ENCODE measurements at places on chromosomes 1 and 21. TPM values are rescaled to one million over a fixed set of nuclear protein-coding genes. Genes with fewer than 3 reads are reported as not detected.

- H3K27me3 ChIP-seq = no peaks in the 10 kb centered on the region
- peaks cover 83% of the 10 kb centered on the region for H3K4me1 ChIP-seq
- H3K36me3 ChIP-seq = no peaks in the 10 kb centered on the region
- peak overlapping the region; percentile 54 for H3K27ac ChIP-seq
- DNase-seq = no peak
Measured at GRCh38 chr1:54347955-54348699, 58.1 kb downstream of the SSBP3 start.

GRCh38 chr1:119340861-119341261, 27.7 kb upstream of the HAO2 start:
- peaks cover 9% of the 10 kb centered on the region for H3K27me3 ChIP-seq
- no peak overlapping the region for H3K27ac ChIP-seq
- no peaks in the 10 kb centered on the region for H3K36me3 ChIP-seq
- H3K4me1 ChIP-seq = no peaks in the 10 kb centered on the region

GRCh38 chr21:28196981-28197380, 795.7 kb downstream of the LTN1 start:
- no peak overlapping the region for H3K27ac ChIP-seq
- no peaks in the 10 kb centered on the region for H3K27me3 ChIP-seq
- no peak overlapping the region for H3K4me3 ChIP-seq
- H3K36me3 ChIP-seq = peaks cover 8% of the 10 kb centered on the region

GRCh38 chr1:57424231-57425027, 569 bp upstream of the DAB1 start:
- DNase-seq = no peak
- H3K4me1 ChIP-seq = peaks cover 8% of the 10 kb centered on the region
- peaks cover 7% of the 10 kb centered on the region for H3K36me3 ChIP-seq
- H3K27ac ChIP-seq = no peak overlapping the region
- H3K4me3 ChIP-seq = no peak overlapping the region

The SPATA21 gene
- not detected for total RNA-seq

GRCh38 chr1:72066431-72066830, 215.9 kb downstream of the NEGR1 start:
- no peaks in the 10 kb centered on the region for H3K36me3 ChIP-seq
- no peak for DNase-seq
- peaks cover 6% of the 10 kb centered on the region for H3K27me3 ChIP-seq
- no peak overlapping the region for H3K27ac ChIP-seq
- H3K4me1 ChIP-seq = no peaks in the 10 kb centered on the region
- no peak overlapping the region for H3K4me3 ChIP-seq

DNA sequence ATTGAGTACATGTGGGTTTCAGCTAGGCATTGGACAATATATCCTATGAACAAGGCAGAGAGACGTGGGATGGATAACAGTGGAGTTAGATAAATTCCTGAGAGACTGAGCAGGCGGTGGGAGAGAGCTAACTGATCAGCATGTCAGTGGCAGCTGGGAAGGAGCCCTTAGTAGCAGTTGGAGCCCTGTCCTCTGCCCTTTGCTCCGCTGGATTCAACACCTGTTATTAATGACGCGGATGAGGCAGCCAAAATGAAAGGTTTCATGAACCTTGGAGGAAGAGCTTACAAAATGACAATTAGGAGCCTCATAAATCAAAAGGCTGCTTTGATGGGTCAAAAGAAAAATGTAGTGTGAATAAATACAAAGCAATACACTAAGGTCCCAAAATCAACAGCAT, 16.1 kb downstream of the UBIAD1 start:
- H3K4me3 ChIP-seq = no peak overlapping the region
- H3K27ac ChIP-seq = no peak overlapping the region
- peaks cover 58% of the 10 kb centered on the region for H3K4me1 ChIP-seq
- no peaks in the 10 kb centered on the region for H3K27me3 ChIP-seq
- peaks cover 21% of the 10 kb centered on the region for H3K36me3 ChIP-seq
- DNase-seq = no peak

The HSD3B1 gene
- total RNA-seq = not detected

The GBP7 gene
- not detected for total RNA-seq

- peaks cover 15% of the 10 kb centered on the region for H3K4me1 ChIP-seq
- H3K36me3 ChIP-seq = peaks cover 4% of the 10 kb centered on the region
- H3K4me3 ChIP-seq = no peak overlapping the region
- no peak for DNase-seq
- H3K27me3 ChIP-seq = no peaks in the 10 kb centered on the region
Measured at GRCh38 chr1:150846473-150847146, 29.8 kb downstream of the ARNT start.

The LRRC71 gene
- total RNA-seq = not detected

- H3K4me3 ChIP-seq = no peak overlapping the region
- no peaks in the 10 kb centered on the region for H3K36me3 ChIP-seq
Measured at GRCh38 chr1:234507089-234507488, 28.1 kb upstream of the TARBP1 start.

- H3K27ac ChIP-seq = peak overlapping the region; percentile 96
- peak overlapping the region; percentile 99 for H3K4me3 ChIP-seq
- H3K27me3 ChIP-seq = no peaks in the 10 kb centered on the region
- peaks cover 4% of the 10 kb centered on the region for H3K36me3 ChIP-seq
- DNase-seq = no peak
Measured at GRCh38 chr1:6600410-6601048, 2.1 kb downstream of the KLHL21 start.

DNA sequence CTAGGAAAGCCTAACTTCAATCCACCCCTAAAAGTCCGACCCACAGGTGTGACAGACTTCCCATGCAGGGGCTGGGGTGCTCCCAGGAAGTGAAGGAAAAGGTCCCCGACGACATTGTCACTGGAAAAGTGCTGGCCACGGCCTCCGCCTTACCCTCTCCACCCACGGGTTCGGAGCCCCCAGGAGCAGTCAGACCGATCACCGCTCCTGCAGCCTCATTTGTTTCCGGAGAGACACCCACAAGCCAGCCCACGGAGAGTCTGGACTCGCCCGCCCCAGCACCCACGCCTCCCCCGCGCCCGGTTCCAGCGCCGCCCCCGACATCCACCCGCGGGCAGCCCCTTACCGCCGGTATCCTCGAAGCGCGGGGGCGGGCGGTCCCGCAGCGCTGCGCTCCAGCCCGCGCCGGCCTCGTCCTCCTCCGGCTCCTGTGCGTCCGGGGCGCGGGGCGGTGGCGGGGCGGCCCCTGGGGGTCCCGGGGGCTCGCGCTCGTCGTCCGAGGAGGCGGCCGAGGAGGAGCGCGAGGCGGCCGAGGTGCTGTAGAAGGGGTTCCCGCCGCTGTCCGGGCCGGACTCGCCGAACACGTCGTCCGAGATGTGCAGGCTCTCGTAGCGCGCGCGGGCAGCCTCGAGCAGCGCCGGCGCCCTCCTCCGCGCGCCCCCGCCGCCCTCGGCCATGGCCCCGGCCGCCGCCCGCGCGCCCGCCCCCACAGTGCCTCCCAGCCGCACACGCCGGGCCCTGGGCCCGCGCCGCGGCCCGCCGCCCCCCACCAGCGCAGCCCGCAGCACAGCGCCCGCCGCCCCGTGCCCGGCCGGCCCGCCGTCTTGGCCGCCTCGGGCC, 660 bp downstream of the PGBD5 start:
- peaks cover 15% of the 10 kb centered on the region for H3K4me1 ChIP-seq
- peaks cover 54% of the 10 kb centered on the region for H3K27me3 ChIP-seq
- H3K36me3 ChIP-seq = peaks cover 4% of the 10 kb centered on the region
- peak overlapping the region; percentile 64 for H3K4me3 ChIP-seq

The LTN1 gene
- 30.3 TPM for total RNA-seq

GRCh38 chr1:205920861-205921569, 22.2 kb downstream of the SLC26A9 start:
- H3K4me3 ChIP-seq = no peak overlapping the region
- H3K27me3 ChIP-seq = no peaks in the 10 kb centered on the region
- no peaks in the 10 kb centered on the region for H3K36me3 ChIP-seq
- no peak for DNase-seq
- H3K4me1 ChIP-seq = no peaks in the 10 kb centered on the region

The SEMA6C gene
- total RNA-seq = 13.2 TPM

The TEKT2 gene
- not detected for total RNA-seq

DNA sequence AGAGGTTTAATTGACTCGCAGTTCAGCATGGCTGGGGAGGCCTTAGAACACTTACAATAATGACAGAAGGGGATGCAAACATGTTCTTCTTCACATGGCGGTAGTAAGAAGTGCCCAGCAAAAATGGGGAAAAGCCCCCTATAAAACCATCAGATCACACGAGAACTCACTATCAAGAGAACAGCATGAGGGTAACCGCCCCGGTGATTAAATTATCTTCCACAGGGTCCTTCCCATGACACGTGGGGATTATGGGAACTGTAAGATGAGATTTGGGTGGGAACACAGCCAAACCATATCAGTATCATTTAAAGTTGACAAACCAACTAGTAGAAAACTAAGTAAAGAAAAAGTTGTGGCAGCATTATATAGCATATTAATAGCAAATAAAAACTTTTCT, 71.3 kb upstream of the DNAJC6 start:
- peaks cover 15% of the 10 kb centered on the region for H3K27me3 ChIP-seq
- DNase-seq = no peak
- H3K4me3 ChIP-seq = no peak overlapping the region
- H3K36me3 ChIP-seq = peaks cover 12% of the 10 kb centered on the region
- no peak overlapping the region for H3K27ac ChIP-seq
- no peaks in the 10 kb centered on the region for H3K4me1 ChIP-seq

GRCh38 chr1:147652306-147652705, 18.0 kb downstream of the ACP6 start:
- no peak overlapping the region for H3K27ac ChIP-seq
- peaks cover 22% of the 10 kb centered on the region for H3K4me1 ChIP-seq
- no peak for DNase-seq
- no peaks in the 10 kb centered on the region for H3K27me3 ChIP-seq
- H3K4me3 ChIP-seq = no peak overlapping the region
- peaks cover 27% of the 10 kb centered on the region for H3K36me3 ChIP-seq

DNA sequence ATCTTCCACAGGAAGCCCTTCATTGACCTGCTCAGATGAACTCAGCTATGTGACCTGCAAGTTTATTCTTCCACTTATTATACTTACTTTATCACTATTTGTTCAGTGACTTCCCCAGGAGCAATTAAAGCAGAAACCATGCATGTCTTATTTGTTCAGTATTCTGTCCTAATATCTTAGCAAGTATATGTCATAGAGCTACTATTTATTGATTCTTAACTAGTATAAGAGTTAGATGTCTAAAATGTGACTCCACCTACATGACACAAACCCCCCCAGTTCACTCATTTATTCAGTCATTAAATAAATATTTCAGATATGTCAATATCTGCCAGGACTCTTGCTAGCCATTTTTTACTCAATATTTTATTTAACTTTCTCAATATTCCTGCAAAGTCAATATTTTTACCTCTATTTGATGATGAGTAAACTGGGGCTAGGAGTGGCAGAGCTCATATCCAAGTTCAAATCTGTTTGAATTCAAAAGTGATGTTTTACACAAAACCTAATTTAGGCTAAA, 469.0 kb upstream of the USP24 start:
- peaks cover 17% of the 10 kb centered on the region for H3K27me3 ChIP-seq
- H3K4me3 ChIP-seq = no peak overlapping the region

- H3K4me1 ChIP-seq = no peaks in the 10 kb centered on the region
- no peak overlapping the region for H3K4me3 ChIP-seq
- H3K27me3 ChIP-seq = no peaks in the 10 kb centered on the region
- H3K27ac ChIP-seq = no peak overlapping the region
Measured at GRCh38 chr1:180815188-180815587, 97.5 kb upstream of the KIAA1614 start.

The RHCE gene
- 0.44 TPM for total RNA-seq

The ADAMTS5 gene
- not detected for total RNA-seq

DNA sequence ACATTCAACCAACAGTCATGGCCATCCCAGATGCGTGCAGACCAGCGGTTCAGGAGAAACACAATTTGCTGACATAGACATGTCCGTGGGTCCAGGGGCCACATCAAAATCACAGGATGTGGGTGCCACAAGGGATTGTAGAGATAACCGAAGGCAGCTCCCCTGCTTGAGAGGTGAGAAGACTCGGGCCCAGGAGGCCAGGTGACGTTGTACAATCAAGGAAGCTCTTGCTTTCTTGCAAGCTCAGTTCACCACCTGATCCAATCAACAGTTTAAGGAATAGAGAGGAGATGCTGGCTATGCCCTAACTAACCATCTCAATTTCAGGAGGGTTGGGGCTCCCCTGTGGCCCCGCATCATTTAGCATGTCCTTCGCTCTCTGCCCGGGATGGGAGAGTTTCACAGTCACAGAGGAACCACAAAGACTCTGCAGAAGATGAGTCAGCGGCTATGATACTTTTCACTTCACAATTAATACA, 19.5 kb downstream of the UBASH3A start:
- no peak for DNase-seq
- no peaks in the 10 kb centered on the region for H3K27me3 ChIP-seq
- H3K4me3 ChIP-seq = peak overlapping the region; percentile 67
- peak overlapping the region; percentile 83 for H3K27ac ChIP-seq
- H3K4me1 ChIP-seq = peaks cover 89% of the 10 kb centered on the region

- peaks cover 38% of the 10 kb centered on the region for H3K4me1 ChIP-seq
- H3K27ac ChIP-seq = peak overlapping the region; percentile 90
- H3K4me3 ChIP-seq = peak overlapping the region; percentile 91
- H3K27me3 ChIP-seq = peaks cover 5% of the 10 kb centered on the region
- H3K36me3 ChIP-seq = no peaks in the 10 kb centered on the region
- peak; percentile 9 for DNase-seq
Measured at GRCh38 chr1:222618880-222619596, 1.1 kb downstream of the MIA3 start.

The FASLG gene
- 0.18 TPM for total RNA-seq

GRCh38 chr1:82269431-82269830, 468.7 kb downstream of the ADGRL2 start:
- no peak for DNase-seq
- H3K27ac ChIP-seq = no peak overlapping the region
- no peaks in the 10 kb centered on the region for H3K27me3 ChIP-seq
- no peaks in the 10 kb centered on the region for H3K36me3 ChIP-seq
- no peaks in the 10 kb centered on the region for H3K4me1 ChIP-seq

DNA sequence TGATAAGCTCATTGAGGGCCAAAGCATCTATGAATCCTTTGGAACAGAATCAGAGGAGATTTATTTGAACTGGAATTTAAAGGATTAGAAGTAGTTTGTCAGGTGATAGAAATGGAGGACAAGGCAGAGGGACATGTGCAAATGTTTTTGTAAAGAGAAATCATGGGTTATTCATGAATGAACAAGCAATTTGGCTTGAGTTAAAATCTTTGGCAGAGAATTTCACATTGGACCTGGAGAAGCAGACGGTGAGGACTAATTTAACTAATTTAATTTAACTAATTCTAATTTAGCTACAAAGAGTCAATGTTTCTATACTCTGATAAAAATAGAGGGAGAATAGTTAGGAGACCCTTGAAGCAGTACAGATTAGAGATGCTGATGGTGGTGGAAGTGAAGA, 36.3 kb downstream of the SNX7 start:
- H3K36me3 ChIP-seq = no peaks in the 10 kb centered on the region
- no peak for DNase-seq
- H3K4me3 ChIP-seq = no peak overlapping the region
- H3K27ac ChIP-seq = no peak overlapping the region
- H3K27me3 ChIP-seq = no peaks in the 10 kb centered on the region

GRCh38 chr1:71210718-71211117, 129.9 kb upstream of the ZRANB2 start:
- H3K27ac ChIP-seq = no peak overlapping the region
- no peak overlapping the region for H3K4me3 ChIP-seq
- H3K36me3 ChIP-seq = no peaks in the 10 kb centered on the region

The RNU11 gene
- total RNA-seq = not detected

The ATP1A1 gene
- total RNA-seq = 248 TPM
